ENCODE measurements at places on chromosomes 12 and 14.

GRCh38 chr14:53011053-53011462 lies 60.2 kb upstream of the FERMT2 start:
- peak; percentile 81 for DNase-seq

- DNase-seq = peak; percentile 32
These were observed 29.5 kb downstream of the NINJ2 start for GRCh38 chr12:633731-634130.

DNA sequence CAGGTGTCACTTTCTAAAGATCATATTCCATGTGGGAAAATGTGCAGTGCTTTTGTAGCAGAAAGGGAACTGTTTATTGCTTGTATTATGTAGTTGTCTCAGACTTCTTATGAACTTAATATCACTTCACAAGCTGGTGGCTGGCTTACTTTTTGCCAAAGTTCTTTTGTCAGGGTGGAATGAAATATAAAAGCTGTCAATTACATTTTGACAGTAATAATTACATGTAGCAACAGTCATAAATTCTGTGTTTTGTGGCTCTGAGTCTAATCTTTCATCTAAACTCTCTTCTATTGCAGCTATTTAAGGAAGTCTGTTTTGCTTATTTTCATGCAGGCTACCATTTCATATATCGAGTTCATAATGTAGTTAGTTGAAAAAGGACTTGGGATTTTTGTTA lies 106.6 kb downstream of the OTOGL start:
- no peak for DNase-seq

DNA sequence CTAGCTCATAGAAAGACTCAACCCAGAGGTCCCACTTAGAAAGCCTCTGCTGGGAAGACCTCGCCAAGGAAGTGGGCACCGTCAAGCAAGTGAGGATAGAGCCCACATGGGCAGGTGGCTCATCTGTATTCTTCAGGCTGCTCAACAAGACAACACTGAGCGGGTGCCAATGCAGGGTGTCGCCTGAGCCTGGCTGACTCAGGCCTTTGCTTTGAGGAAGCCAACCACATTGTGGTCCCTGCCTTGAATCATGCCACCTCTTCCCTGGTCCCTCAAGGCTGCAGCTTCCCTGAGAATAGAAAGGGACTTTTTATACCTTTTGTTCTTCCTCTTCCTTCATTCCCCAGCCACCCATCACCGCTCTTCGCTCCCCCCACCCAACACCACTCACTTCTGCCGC lies 2.1 kb upstream of the RNASE13 start:
- DNase-seq = no peak

GRCh38 chr12:110180591-110181005 lies 56.4 kb downstream of the IFT81 start:
- DNase-seq = no peak

- no peak for DNase-seq
These were observed 24.0 kb downstream of the FKBP11 start for GRCh38 chr12:48901278-48901677.

DNA sequence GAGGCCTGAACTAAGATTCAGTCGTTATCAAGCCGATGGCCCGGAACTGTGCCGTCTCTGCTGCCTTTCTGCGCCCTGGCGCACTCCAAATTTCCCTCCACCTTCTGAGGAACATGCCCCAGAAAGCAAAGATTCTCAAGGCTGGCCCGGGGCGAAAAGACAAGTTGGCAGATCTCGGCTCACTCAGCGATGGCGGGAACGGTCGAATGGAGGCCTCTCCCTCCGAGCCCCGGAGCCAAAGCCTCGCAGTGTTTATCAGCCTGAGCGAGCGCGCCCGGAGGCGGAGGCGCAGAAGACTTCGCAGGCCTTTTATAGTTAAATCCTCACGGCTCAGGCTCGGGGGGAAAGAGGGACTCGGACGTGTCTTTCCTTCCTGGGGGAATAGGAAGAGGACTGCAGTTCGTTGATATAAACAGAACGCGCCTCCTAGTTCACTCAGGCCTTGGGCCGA lies 5.6 kb downstream of the TBX5 start:
- DNase-seq = no peak

- DNase-seq = peak; percentile 81
These were observed 117.7 kb downstream of the PRKCH start for GRCh38 chr14:61438860-61439765.

GRCh38 chr12:106892075-106892474 lies 63.6 kb upstream of the TMEM263 start:
- peak; percentile 86 for DNase-seq

DNA sequence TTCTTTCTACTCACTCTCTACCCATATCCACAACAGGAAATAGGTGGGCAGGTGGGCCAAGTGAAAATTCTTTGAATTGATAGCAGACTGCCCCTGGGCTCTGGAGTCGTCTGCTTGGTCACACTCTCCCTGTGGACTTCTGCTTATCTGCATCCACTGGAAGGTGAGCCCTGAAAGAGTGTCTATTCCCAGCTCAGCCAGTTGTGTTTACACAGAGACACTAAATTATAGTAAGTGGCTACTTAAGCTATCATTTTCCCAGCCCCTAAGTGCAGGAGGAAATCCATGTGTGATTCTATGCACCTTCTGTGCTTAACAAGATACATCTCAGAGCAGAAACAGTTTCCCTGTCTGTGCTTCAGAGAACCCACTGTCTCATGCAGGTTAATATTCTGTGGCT lies 338.4 kb downstream of the FUT8 start:
- DNase-seq = no peak

DNA sequence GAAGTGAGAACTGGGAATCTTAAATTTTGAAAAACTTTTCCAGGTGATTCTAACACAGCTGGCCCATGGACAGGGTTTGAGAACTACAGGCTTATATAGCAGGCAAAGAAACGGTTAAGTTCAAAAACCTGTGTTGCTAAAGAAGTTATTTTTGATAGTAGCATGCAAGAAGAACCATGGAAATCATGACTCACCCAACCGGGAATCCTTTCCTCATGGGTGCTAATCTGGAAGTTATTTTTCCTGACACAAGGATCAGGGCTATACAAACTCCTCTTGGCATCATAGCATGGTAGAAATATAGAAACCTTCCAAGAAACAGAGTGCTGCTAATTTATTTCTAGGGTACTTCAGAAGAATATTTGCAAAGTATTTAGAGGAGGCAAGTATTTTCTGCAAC lies 588.7 kb downstream of the CCER1 start:
- peak; percentile 27 for DNase-seq

Measured in renal cortical epithelial cell (primary cell).